Activated T-helper 1 cell treated with anti-CD3 and anti-CD28 coated beads, Interleukin-12 subunit alpha, Interleukin-12 subunit beta, Interleukin-2, Interleukin-4 antibody, amounts not matched to agents 30 ng/mL and 10 ng/mL and 1 ng/mL, durations not matched to agents 14 hours and 24 hours and 36 hours (primary cell): ENCODE measurements at places on chromosomes 5 and 9.

DNA sequence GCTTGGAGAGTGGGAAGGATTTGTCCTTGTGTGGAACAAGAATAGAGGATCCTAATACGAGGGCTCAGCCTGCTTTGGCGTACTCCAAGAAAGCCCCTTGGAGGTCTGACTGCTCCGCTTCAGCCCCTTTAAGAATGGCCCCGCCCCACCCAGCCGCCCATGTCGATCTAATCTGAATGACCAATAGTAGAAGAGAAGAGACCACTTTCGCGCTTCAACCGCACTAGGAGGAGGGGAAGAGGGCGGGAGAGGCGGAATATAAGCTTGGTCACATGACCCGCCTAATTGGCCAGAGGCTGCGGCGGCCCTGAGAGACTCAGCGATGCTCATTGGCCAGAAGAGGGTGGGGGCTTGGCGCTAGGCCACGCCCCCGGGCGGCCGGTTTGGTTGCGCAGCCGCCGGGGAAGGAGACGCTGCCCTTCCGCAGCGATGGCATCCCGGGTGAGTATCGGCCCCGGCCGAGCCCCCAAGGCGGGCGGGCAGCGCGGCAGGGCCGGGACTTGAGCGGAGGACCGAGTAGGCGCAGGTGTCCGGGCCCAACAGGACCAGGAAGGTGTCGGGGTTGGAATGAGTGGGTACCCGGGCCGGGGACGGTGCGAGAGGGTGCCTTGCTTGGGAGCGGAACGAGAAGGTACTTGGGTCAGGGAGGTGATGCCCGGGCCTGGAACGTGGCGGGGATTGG is at the start of gene MIGA2:
MIGA2 (plus strand) TSS at position 386 of the 682 bp plus-strand sequence. CDS start 3,969 bp downstream, outside the sequence.
- DNase-seq = peak; percentile 95

GRCh38 chr9:92482329-92482728 is at the start of gene ASPN:
ASPN (minus strand) TSS chr9:92482506.
- DNase-seq = no peak

GRCh38 chr5:181120306-181120705 is 10.7 kb downstream of the OR2V1 start:
- no peak for DNase-seq

DNA sequence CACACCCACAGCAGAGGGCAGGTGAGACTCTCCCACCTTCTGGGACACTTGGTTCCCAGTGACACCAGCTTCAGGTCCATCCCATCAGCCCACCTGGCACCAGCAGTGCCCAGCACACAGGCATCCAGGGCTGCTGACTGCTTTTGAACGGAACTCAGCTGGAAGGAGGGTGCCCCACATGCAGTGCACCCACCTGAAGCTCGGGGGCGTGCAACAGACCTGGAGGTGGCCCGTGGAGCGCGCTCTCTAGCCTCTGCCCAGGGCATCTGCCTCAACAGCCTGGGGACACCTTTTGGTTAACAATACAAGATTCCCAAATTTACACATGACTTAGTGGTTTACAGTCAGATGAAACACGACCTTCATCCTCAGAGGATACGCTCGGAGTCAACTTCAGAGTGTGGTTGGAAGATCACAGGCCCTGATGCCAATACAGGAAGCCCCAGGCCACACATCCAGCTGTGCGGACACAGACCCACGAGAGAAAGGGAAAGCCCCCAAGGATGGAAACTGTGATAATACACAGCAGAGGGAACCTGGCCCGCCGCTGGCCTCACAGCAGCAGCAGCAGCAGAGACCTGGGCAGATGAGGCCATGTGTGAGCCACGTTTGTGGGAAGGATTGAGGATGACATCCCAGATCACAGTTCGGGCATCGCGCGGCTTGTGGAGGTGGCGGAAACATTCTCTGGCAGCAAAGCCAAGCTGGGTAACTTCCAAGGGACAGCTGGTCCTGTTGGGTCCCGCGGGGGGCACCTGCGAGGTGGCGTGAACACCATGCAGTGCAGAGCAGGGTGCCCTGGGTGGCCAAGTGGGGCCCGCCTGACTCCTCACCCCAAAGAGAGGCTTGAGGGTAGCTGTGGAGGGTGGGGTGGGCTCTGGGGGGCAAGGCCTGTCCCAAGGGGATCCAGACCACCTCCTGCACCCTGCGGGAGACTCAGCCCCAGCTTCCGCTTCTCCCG is 64.0 kb downstream of the SECISBP2 start:
- DNase-seq = no peak

DNA sequence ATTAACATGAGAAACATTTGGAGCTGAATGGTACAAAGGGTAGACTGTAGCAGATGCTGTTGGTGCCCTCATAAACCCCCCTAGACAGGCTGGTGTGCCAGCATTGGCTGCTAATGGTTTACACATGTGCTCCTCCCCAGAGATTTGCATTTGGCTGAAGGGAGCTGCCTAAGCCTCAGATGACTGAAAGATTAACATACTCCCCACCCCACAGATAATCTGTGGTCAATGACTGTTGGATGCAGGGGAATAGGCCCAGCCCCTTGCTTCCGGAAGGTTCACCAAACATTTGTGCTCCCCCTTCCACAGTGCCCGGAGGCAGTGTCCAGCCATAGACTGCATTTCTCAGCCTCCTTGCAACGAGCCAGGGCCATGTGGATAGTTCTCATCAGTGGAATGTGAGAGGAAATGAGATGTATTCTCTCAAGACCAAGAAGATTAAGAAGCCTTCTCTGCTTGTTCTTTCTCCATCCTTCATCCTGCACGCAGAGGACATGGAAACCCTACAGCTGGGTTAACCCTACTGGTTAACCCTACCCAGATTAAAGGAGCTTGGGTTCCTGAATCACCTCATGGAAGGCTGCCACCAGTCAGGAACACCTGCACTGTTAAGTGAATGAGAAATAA is 79.6 kb downstream of the PHAX start:
- no peak for DNase-seq

- DNase-seq = no peak
Measured at GRCh38 chr5:136058039-136058971, 29.5 kb downstream of the TGFBI start.

- peak; percentile 44 for DNase-seq
Measured at GRCh38 chr9:131310833-131311554, 21.5 kb downstream of the PLPP7 start.

GRCh38 chr9:100307080-100307479 is 45.7 kb downstream of the TEX10 start:
- no peak for DNase-seq

GRCh38 chr5:16809395-16810207 is 126.5 kb downstream of the MYO10 start:
- DNase-seq = no peak

- DNase-seq = no peak
Measured at GRCh38 chr5:36389245-36389644, 87.5 kb upstream of the RANBP3L start.
